GM12878 (cell line): ENCODE measurements at places on chromosomes 2 and 18. TPM values are rescaled to one million over a fixed set of nuclear protein-coding genes. Genes with fewer than 3 reads are reported as not detected.

- no peak for DNase-seq
Measured at GRCh38 chr2:230602562-230603230, 109.9 kb upstream of the CAB39 start.

Gene LOXHD1
- not detected in 2 replicates for total RNA-seq

- no peak for DNase-seq
Measured at GRCh38 chr2:177584030-177584692, 191.6 kb downstream of the AGPS start.

DNA sequence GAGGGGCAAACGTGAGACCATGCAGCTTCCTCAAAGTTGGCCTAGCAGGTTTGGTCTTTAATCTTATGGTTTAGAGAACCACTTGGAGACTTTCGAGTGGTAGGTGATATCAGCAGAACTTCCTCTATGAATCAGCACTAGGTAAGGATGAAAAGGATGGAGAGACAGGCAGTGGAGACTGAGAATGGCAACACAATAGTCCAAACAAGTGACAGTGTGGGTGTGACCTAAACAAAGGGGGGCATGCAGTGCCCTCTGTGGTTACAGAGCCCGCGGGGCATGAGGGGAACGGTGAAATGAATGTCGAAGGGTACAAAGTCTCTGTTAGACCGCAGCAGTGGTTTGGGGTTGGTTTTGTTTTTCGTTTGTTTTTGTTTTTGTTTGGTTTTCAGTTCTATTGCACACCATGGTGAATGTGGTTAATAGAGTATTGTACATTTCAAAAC is 143.9 kb downstream of the L3MBTL4 start:
- peak; percentile 67 for DNase-seq

Gene PLGLB2
- total RNA-seq = 0.53 TPM in 1 of 2 replicates, not detected in the other

Gene FAM136A
- total RNA-seq = 75.9 and 81.8 TPM in 2 replicates
